ENCODE measurements at places on chromosomes 3 and 15.
A peak's percentile ranks its signal among the peaks of the same experiment; 100 is the strongest.

GRCh38 chr3:30826531-30826942 is 67.9 kb downstream of the GADL1 start:
- no peak for DNase-seq

DNA sequence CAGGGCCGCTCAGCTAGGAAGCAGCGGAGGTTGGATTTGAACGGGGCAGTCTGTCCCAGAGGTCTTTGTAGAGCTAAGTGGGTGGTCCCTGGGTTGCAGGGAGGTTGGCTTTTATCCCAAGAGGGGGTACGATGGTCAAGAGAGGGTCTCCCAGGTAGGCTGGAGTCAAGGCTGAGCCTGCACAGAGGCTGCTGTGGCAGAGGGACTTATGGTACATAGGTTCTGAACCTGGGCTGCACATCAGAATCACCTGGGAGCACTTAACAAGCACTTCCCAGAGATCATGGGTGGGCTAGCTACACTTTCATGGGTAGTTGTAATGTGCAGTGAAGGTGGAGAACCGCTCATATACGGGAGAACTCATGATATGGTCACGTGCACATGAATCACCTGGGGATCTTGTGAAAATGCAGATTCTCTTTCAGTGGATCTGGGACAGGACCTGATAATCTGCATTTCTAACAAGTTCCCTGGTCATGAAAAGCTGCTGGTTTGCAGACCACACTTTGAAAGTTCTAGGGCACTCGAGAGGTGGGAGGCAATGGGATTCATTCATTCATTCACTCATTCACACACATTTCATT is 2.9 kb upstream of the RASGRF1 start:
- no peak for DNase-seq

GRCh38 chr3:13134166-13134878 is 61.1 kb upstream of the IQSEC1 start:
- DNase-seq, result no peak

DNA sequence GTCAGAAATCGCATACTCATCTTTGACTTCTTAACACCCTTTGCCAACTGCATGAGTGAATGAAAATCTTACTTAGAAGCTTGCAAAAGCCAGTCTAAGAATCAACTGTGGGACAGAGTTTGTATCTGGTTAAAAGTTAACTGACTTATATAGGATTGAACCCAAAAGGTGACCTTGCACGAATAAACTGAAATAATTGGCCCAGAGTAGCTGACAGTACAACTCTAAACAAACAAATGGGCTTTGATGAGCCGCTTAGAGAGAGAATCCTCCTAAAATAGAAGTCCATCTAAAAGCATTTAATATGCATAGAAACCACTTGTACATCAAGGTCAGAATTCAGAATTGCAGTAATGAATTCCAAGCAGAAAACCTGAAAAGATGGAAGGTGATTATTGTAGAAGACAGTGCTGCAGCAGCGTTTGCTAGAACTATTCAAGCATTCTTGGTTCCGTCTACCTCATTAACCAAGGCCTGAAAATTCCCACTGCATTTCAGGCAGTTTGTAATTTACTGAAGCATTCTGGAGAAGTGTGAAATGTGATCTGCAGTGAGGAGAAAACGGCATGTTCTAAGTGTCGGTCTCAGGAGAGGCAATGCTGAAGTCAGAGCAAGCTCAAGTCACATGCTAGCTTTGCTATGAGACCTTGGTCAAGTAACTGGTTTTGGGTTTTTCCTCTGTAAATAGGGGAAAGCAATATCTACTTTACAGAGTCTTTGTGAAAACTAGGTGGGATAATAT is 103.7 kb downstream of the CADPS start:
- DNase-seq, result no peak

DNA sequence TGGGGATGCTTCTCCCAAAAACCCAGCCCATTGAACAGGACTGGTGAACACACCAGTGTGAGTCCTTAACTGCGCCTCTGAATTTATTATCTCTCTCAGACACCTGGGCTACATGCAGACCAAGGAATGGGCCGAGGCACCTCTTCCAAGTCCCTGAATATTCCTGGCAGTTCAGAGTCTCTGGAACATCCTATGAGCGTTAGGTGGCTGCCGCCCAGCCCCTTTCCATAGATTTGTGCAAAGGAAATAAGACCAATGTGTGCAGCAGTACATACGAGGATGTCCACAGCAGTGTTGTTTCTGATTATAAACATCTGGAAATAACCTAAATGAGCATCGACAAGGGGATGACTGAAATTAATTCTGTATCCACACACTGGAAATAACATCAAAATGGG is 104.9 kb upstream of the RPL32 start:
- no peak for DNase-seq

GRCh38 chr3:156681002-156681401 is 6.6 kb downstream of the TIPARP start:
- no peak for DNase-seq

- no peak for DNase-seq
These were observed 26.5 kb upstream of the UTS2B start for GRCh38 chr3:191356631-191357439.

GRCh38 chr15:39365873-39366272 is 215.0 kb upstream of the THBS1 start:
- DNase-seq, result no peak

- DNase-seq, result peak; percentile 44
These were observed 40.7 kb downstream of the OXSM start for GRCh38 chr3:25830373-25831280.

DNA sequence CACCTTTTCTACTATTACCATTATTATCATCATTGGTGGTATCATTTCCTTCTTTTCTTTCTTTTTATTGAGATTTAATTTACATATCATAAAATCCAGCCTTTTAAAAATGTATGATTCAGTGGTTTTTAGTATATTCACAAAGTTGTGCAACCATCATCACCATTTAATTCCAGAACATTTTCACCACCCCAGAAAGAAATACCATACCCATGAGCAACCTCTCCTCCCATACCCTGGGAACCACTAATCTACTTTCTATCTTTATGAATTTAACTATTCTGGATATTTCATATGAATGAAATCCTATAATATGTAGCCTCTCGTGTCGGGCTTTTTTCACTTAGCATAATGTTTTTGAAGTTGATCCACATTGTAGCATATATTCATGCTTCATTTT is 29.1 kb downstream of the AAGAB start:
- DNase-seq, result no peak

DNA sequence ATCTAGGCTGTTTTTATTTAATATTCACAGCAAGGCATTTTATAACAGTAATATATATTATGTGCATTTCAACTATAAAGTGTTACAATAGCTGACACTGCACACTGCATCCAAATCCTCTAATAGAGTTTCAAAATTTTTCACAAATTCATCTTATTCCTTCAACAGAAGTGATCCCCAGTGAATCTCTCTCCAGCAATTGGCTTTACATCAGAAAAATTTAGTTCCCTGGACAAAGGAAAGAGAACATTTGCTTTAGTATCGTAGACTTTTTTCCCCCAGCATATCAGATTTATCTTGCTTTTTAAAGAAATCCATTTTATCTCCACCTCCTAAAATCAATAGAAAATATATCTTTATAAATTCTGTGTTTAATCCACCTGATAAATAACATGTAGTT is 868.6 kb downstream of the TBL1XR1 start:
- no peak for DNase-seq

- no peak for DNase-seq
These were observed 11.3 kb upstream of the TRANK1 start for GRCh38 chr3:36956155-36956554.
